ENCODE measurements at places on chromosomes 5 and 9.

DNA sequence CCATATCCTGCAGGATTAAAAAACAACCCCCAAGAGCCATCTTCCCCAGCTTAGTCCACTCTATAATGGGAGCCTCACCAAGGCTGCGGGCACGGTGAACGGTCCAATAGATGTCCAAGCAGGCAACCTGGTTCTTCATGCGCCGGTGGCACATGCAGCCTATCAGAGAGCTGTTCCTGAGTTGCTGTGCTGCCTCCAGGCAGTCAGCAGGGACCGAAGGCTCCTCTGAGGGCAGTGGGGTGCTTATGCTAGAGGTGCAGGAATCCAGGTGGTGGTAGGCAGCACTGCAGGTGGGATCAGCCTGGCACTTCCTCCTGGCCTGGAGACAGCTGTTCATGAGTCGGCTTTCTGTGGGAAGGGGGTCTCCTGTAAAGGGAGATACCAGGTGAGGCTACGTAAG lies 10.2 kb downstream of the GFRA3 start:
- no peak for DNase-seq

DNA sequence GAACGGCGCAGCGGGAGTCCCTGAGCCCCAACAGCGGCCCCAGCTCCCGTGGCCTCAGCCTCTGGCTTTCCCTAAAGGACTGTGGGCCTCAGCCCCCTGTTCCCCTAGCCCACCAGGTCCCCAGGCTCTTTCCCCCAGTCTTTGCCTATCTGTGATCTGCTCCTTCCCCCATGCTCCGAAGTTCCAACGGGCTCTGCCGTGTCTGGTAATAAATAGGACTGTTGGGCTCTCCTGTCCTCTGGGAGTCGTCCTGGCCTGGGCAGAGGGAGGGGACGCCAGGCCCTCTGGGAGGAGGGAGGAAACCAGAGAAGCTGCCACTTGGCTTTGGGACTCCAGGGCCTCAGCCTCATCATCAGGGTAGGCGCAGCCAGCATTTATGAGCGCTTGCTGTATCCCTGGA lies 28.1 kb downstream of the ADGRD2 start:
- DNase-seq = no peak

DNA sequence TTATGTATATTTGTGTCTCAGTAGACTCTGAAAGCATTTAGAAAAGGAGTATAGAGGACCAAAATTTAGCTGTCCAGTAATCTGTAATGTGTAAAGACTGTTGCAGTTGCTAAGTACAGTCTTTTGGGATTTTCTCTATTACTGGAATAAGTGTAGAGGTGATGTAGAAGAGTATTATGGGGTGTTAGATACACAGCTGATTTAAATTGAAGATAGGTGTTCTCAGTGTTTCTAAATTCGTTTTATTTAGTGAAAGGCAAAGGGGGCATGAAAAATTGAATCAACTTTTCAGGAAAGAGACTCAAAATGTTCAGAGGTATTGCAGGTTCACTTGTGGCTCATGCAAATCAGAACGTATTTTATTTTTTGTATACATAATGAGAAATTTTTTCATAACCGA lies 13.6 kb downstream of the SMAD5 start:
- no peak for DNase-seq

DNA sequence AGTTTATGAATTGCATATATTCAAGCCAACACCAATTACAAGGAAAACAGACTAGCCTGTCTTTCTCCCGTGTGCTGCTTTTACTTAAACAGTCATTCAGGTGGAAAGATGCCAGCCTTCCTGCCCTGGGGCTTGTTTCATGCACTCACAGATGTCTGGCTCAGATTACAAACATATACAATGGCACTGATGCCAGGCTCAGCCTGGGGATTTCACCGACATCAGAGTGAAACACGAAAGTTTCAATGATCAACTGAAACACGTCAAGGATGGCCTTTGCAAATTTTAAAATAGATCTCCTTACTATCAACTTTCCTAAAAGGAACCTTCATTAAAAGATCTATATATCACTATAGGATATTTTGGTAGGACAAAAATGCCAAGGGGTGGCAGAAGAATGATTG lies 1576.5 kb downstream of the EFNA5 start:
- no peak for DNase-seq

GRCh38 chr5:55636683-55637082 lies 75.4 kb downstream of the SLC38A9 start:
- no peak for DNase-seq

GRCh38 chr5:102638316-102638715 lies 116.8 kb upstream of the PAM start:
- DNase-seq = no peak

DNA sequence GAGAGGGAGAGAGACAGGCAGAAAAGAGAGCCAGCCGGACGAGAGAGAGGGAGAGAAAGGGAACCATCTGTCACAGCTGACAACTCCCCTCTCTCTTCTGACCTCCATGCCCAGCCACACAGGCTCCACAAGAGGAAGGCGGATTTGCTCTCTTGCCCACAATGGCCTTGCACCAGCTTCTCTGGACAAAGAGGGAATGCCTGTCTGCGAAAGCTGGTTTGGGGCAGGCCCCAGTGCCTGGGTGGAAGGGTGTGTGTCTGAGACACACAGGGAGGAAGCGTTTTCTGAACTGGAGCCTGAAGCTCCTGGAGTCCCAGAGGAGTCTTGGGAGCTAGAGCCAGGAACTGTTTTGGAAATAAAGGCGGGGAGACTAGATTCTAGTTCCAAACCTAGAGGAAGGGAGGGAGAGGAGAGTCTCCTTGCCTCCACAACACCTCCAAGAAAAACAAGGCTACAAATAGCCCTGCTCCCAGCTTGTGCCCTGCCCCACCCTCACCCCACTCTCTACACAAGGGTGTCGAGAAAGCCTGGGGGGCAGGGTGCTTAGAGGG lies 12.5 kb downstream of the C1QTNF2 start:
- DNase-seq = no peak

DNA sequence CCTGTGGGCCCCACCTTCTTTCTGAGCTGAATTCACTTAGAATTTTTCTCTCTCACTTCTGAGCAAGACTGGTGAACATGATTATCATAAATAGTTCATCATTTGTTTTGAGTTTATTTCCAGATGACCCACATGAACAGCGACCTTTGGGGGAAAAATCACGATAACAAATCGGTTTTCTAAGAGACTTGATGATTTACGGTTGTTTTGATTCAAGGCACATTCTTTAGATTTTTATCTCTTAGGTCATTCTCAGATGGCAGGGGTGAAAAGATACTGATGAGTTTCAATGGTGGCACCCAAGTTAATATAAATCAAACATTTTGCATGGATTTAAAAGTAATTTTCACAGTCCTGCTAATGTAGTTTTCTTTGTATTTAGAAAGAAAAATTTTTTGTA lies 95.1 kb downstream of the DMXL1 start:
- peak; percentile 1 for DNase-seq

- DNase-seq = peak; percentile 97
Measured at GRCh38 chr9:81558091-81558830, 131.1 kb downstream of the TLE1 start.

DNA sequence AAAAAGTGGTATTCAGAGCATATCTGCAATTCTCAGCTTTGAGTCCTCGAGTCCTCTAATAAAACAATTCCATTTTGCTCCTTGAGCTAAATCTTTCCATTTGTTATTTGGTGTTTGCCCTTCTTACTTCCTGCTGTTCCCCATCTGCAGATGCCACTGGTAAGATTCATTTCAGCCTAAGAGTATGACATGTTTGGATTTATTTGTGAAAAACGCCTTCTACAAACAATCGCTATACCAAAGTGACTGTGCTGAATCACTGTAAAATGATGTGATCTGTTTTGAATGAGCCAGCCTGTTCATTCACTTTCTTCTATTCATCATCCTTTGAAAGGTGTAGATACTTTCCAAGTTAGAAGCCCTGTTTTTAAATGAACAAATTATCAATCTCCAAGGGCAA lies 27.7 kb downstream of the KCTD16 start:
- DNase-seq = no peak

- DNase-seq = no peak
Measured at GRCh38 chr9:14011799-14012560, 302.0 kb downstream of the NFIB start.

DNA sequence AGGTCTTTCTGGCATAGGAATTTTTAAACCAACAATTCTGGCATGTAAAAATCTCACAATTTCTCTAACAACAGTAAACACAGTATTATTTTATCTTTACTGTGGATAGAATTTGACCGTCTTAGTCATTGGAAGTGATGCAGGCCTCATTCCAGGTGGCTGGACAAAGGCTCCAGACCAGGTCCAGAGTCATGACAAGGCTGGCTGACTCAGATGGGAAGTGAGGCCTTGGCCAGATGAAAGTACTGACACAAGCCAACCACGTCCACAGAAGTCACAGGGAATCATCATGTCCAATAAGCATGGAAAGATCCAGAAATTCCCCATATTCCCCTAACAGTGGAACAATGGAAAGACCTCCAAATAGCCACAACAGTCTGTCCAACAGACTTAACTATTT lies 12.4 kb downstream of the SPOCK1 start:
- no peak for DNase-seq

DNA sequence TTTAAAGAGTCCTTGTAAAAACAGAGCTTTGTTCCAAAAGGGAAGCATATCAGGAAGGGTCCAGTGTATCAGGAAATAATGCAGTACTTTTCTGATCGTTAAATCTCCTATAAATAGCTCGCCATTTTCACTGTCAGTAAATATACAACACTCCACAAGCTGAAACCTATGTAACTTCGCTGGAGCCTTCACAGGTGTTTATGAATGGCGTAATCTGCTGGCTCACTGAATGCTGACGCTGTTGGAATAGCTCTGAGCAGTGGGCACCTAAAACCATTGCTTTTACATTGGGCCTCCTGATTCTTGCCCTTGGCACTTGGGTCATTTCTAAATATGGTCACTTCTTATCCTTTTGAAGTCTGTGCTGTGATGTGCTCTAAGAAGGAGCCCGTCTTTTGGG lies 4.3 kb downstream of the SHC3 start:
- DNase-seq = no peak
